Retina (tissue), 1 donor: ENCODE measurements at places on chromosomes 16 and 17.
A peak's percentile ranks its signal among the peaks of the same experiment; 100 is the strongest.

GRCh38 chr17:27602721-27603420 lies 28.1 kb upstream of the LGALS9 start:
- DNase-seq: peak; percentile 80

GRCh38 chr17:57939797-57940196 lies 15.4 kb downstream of the CUEDC1 start:
- DNase-seq: no peak

DNA sequence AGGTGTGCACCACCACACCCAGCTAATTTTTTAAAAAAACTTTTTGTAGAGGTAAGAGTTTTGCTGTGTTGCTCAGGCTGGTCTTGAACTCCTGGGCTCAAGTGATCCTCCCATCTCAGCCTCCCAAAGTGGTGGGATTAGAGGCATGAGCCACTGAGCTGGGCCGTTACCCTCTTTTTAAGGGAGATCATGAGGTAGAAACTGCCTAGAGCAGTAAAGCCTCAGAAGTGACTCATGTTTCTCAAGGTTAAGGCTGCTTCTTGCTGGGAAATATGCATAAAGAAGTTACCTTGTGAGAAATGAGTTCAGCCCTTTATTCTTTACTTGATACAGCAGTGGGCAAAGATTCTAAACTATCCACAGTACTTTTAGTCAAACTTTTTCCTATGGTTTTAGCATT lies 38.2 kb downstream of the GRB2 start:
- no peak for DNase-seq

GRCh38 chr17:50034498-50035364 lies 21.2 kb upstream of the ITGA3 start:
- no peak for DNase-seq

GRCh38 chr17:80586846-80587228 lies 42.2 kb downstream of the RPTOR start:
- DNase-seq: no peak

DNA sequence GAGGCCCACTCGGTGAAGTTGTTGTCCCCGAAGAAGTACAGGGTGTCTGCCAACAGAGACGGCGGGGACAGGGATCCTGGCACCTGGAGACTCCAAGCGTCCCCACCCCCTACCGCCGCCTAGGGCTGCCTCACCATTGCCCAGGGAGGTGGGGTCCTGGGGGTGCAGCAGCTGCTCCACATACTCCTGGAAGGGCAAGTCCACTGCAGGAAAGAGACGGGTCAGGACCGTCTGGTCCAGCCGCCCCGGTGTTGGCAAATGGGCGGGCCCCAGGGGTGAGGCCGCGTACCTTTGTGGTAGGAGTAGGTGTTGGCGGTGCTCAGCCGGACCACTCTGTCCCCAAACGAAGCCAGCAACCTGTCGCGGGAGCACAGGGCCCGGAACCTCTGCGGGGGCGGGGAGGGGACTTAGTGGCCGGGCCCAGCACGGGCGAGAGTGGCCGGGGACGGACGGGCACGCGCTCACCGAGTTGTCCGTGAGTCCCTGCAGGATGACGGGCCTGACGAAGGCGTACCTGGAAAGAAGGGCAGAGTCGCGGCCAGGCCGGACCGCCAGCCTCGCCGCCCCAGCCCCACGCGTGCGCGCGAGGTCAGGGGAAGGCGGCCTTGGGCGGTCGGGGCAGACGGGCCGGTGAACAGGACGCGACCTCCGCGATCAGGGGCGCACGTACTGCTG lies 601 bp downstream of the JMJD8 start:
- no peak for DNase-seq

DNA sequence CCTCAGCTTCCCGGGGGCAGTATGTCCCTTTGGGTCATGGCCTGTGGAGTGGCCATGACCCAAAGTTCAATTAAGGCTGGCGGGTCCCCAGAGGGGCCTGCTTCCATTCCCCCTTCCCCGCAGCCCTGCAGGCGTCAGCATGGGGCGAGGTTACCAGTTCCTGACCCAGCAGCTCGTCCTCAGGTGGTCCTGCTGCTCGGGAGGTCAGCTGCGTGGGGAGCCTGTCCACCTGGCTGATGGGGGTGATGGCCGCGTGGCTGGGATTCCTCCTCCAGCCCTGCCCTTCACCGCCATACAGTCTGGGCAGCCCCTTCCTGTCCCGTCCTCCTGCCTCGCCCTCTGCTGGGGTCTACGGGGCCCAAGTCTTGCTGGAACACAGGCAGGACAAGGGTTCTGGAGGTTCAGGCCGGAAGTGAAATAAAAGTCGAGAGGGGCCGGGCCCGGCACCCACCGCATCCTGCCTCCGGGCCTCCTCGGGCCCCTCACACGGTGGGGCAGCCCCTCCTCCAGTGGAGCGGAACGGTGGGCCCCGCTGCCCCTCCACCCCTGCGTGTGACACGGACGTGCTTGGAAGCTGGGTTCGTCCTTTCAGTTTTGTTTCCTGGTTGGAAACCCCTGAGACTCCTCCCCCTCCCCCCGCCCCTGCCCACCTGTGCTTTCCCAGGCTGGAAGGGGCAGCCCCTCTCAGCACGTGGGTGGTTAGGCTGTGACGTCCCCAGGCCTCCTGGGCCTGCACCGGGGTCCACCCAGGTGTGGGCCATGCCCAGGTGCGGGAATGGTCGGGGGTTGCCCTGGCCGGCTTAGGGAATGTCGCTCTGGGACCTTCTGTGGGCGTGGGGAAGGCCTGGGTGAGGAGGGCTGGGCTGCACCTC lies 6.8 kb downstream of the UBALD2 start:
- DNase-seq: peak; percentile 57

- DNase-seq: no peak
Measured at GRCh38 chr16:87789437-87790291, 23.9 kb upstream of the KLHDC4 start.

DNA sequence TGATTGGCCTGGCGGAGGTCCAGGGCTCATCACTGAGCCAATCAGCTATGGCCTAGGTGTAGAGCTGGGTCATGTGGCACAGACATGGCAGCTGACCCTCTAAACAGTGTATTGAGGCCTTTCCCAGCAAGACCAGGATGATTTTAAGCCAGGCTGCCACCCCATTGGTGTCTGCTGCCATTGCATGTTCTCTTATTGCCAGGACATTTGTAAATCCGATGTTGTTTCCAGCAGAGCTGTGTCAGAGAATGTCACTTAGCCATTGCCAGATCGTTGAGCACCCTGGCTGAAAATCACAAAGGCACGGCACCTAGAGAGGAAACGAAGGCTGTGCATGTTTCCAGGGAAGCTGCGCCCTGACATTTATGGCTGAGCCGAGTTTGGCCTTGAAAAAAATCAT lies 33.4 kb downstream of the RBFOX1 start:
- no peak for DNase-seq

GRCh38 chr17:81961087-81961511 lies at the start of gene NOTUM:
Gene NOTUM (minus strand): TSS chr17:81961187. CDS start chr17:81960909, 278 bp downstream.
- DNase-seq: no peak
